ENCODE measurements at places on chromosomes 1 and 21. TPM values are rescaled to one million over a fixed set of nuclear protein-coding genes. Genes with fewer than 3 reads are reported as not detected.

The CFHR3 gene
- total RNA-seq = not detected

The TAS1R1 gene
- total RNA-seq = 0.13 TPM

The PIGK gene
- 25.5 TPM for total RNA-seq

The CTH gene
- total RNA-seq = 1.0 TPM

DNA sequence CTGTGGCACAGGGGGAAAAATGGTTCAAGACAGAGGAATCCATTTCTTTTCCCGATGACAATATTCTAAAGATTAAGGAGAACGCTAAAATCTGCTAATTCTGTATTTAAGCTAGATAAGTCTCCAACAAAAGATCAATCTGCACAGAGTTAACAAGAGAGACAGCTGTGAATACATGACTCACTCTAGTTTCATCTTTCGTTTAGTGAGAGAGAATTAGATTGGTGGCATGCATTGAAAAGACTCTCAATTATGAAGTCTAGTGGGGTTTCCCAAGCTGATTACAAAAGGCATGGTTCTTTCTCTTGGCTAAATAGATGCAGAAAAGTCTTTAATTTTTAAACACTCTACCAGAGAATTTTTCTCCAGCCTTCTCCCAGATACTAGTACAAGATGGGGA lies 34.4 kb downstream of the CAPN9 start:
- no peak for DNase-seq

DNA sequence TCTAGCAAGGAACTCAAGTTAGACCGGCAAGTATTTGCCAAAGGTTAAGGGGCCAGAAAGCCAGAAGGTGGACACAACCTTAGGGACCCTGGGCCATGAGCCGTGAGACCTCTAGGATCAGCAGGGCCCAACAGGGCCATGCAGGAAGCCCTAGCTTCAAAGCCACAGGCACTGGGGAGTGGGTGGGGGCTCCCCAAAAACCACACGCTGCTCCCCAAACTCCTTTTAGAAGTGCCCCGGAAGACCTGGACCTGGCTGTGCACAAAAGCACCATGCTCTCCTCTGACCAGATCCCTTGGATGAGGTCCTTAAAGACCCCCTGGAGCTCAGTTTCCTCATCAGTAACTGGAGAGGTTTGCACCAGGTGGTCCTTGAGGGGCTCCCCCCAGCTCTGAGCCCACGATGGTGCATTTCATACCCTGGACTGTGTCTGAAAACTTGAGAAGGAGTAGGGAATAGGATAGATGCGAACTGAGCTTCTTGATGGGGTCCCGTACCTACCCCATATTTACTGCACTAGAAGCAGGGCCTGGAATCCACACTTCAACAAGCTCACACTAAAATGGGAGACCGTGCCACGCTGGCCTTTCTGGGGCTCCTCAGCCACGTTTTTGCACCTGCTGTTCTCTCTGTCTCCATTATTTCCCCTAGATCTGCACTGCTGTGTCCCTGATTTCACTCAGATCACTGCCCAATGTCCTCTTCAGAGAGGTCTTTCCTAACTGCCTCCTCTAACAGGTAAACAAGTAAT lies 40.6 kb upstream of the LBR start:
- peak; percentile 79 for DNase-seq

DNA sequence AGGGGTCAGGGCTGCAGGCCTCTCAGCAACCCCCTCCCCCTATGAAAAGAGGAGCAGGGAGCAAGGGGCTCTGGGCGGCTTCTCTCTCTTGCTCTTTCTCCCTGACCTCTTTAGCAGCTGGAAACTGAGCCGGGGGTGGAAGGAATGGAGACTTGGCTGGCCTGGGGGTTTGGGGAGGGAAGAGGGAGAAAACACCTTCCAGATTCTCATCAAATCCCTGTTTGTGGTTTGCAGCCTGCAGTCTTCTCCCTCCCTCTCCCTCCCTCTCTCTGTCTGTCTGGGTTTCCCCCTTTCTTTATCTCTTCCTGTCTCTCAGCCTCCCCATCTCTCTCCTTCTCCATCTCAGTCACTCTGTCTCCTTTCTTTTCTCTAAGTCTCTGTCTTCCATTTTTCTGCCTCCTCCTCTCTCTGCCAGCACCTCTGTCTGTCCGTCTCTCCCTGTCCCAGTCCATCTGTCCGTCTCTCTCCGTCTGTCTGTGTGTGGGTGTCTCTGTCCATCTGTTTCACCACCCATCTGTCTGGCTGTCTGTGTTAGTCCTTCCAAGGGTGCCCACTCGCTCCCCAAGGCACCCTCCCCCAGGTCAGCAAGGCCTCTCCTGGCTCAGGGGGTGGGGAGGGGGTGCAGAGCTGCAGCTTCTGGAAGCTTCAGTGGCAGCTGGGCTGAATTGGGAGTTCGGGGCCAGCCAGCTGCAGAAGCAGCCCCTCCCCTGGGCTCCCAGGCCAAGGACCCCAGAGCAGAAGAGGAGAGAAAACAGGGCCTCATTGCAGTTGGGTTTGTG lies 6.2 kb downstream of the AHDC1 start:
- no peak for DNase-seq

DNA sequence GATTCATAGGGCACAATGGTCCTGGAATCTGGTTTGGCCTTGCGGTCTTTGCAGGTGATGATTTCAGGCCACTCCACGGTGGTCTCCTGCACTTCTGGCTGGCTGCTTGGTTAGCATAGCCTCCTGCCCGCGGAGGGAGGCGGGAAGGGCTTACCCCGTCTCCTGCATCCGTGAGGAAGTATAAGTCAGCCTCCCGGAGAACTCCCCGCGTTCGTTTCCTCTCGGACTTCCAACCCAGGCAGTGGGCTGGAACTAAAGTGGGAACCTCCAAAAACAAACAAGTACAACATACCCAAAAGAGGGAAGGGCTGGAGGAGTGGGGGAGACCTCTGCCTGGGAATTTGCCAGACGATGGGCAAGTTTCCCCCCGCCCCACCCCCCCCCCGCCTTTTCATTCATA lies 939 bp upstream of the CCN1 start:
- no peak for DNase-seq

- no peak for DNase-seq
Observed at GRCh38 chr1:202952818-202953217, 5.3 kb downstream of the ADIPOR1 start.

- DNase-seq = no peak
Observed at GRCh38 chr1:209103092-209103491, 480.4 kb upstream of the CAMK1G start.

DNA sequence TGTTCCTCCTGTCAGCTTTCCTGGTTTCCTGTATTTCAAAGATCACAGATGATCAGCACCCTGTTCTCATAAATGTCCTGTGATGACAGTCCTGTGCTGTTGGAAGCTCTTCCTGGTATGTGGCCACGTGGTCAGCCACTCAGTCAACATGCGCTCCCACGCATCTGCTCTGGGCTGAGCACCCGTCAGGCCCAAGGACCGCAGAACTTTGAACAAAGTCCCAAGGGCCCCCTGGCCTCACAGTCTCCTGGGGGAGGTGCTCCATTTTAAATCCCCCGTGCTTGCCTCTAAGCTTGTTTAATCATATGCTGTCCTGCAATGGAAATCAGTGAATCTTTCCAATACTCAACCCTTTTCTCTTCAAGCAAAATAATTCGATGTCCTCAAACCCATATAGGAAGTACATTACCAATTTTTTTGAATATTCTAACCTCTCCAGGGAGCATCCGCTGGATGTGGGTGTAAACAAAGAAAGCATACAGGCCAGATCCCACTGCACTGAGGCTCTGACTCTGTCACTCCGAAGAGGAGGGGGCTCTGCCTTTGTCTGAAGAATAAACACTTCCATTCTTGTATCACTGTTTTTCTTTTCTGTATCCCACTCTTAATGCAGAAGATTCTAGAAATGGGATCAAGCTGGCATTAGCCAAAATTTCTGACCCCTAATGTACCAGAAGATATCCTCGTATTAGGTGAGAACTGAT lies 250.3 kb downstream of the SDCCAG8 start:
- no peak for DNase-seq

DNA sequence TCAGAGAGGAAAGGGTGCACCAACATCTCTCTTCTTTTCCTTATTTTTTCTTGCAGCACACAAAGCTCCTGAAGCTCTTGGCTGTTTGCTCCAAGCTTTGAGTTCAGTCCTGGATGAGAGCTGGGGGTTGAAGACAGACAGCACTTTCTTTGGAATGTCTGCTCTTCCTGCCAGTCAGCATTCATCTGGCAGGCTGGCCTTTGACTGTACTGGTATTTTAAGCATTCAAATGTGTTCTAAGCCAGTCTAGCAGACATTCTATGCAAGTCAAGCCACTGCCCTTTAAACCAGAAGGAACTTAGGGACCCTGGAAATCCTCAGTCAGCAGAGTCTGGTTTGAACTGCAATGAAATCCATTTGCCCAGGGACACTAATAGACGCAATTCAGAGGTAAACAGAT lies 45.0 kb downstream of the XCL1 start:
- no peak for DNase-seq

DNA sequence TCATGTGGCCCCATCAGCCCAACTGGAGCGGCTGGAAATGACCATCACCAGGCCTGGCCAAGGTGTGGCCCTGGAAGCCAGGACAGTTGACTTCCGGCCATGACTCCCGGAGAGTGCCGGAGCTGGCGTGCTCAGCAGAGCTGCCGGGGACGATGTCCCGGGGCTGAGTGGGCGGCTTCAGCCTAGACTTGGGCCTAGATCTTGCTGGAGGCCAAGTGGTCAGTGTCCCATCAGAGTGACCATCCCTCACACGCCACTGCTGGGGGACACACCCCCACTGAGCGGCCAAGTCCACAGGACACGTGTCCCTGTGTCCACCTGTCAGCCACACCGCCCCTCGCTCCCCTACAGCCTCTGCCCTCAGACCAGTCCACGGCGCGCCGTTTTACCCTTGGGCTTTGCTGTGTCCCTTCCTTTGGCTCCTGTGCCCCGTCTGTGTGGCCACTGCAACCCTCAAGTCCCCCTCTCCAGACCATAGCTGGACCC lies 4.0 kb downstream of the FAAP20 start:
- DNase-seq = no peak

- no peak for DNase-seq
Observed at GRCh38 chr1:100340494-100340893, 11.8 kb upstream of the CDC14A start.

Measured in spleen (tissue), 13 donors.